ENCODE measurements at places on chromosomes 2 and 18.
A peak's percentile ranks its signal among the peaks of the same experiment; 100 is the strongest.

DNA sequence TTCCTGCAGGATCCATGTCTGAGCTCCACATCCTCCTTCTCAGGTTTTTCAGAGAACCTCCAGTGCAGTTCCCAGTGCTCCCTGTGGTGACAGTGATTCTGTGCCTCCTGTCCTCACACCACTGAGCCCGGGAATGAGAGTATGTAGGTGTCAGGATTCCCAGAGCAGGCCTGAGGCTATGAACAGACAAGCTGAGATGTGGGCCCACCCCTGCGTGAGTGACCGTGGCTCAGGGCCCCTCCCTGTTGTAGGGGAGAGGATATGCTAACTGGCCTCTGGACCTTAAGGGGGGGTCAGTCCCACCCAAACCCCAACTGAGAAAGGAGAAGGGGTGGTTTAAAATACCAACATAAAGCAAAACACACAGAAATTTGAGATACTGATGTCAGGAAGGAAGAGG lies 104.8 kb upstream of the RAB12 start:
- no peak for DNase-seq

DNA sequence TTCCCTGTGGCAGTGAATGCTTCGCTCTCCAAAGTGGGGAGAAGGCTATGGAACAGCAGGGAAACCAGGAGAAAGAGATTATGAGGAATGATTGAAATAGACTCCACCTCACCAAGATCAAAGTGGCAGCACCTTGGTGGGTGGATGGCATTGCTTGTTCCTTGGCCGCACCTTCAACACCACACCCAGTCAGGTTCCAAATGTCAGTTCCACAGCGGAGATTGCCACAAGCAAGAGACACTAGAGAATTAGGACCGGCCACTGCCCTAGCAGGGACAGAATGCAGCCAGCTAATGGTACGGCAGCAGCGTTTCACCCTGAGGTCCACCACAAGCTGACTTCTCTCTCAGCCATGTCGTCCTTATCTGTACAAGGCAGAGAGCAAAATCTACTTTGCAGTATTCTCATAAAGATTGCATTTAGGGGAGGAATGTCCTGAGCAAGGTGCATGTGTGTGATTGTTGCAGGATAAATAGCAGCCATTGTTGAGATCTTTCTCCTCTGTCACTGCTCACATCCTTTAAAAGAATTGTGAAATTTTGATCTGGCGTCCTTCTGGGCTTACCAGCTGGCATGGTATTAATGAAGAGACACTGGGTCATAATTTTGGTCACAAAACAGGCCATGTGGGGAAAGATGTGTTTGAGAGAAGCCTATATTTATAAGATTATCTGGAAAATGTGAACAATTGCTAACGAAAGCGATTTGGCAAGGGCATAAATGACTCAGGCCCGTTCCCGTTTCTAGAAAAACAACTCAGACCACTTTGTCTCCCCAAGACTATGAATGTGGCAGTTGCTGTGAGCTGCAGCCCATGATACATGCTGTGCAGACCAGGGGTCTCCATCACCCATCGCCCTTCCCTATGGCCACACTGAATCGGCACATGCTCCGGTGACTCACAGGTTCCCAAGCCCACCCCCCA lies 228.6 kb upstream of the ID2 start:
- DNase-seq: no peak

DNA sequence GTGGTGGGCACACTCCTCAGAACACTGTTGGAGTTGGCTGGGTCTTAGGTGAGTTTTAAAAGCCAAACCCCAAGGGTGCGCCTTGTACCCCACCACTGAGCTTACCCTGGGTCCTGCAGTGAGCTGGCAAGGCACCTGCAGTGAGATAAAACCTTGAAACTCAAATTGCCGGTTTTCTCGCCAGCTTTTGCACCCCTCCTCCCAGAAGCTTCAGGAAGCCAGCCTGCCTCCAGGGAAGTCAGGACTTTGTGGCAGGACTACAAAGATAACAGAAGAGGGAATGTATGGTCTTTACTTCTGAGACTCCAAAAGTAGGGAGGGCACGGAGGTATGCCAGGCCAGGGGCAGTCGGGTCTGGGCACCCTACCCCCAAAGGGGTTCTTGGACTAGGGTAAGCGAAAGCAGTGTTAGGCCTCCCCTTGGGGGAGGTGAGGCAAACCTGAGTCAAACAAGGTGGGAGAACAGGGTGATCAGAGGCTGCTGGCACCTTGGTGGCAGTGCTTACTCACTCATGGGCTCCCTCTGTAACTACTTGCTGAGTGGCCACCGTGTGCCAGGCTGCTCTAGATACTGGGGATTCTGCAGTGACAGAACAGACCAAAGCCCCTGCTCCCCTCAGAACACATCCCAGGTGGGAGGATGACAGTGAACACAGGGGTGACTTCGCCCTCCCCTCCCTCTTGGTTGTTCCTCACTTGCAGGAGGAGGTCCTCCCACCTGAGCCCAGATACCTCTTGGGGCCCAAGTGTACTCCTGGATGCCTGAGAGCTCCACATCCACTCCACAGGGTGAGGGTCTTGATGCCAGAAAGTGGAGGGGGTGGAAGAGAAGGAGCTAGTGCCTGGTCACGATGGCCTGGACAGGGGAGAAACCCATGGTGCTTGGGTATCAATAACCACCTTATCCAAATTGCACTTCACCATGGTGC lies 69.3 kb upstream of the RGPD5 start:
- DNase-seq: no peak

- no peak for DNase-seq
Observed at GRCh38 chr2:6945821-6946220, 28.6 kb downstream of the RNF144A start.

GRCh38 chr2:65577654-65578053 lies 145.3 kb upstream of the SPRED2 start:
- DNase-seq: no peak

DNA sequence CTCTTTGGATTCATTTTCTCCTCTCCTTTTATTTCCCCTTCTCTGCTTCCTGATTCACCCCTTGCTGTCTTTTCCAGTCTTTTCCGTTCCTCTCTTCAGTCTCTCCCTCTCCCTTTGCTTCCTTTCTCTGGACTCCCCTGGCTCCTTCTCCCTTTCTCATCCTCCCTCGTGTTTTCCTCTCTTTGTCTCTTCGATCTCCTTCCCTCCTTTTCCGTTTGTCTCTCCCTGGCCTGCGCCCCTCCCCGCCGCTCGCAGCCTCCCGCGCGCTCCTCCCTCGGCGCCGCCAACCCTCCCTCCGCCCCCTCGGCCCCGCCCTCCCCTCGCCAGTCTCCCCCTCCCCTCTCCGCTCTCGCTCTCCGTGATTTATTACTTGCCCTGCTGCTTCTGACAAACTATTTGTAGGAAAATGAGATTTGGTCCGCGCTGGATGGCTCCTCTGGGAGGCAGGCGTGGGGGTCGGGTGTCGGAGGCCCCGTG lies 46.0 kb upstream of the PAX8 start:
- DNase-seq: peak; percentile 35

GRCh38 chr2:41881249-41881648 lies 166.6 kb upstream of the PKDCC start:
- no peak for DNase-seq

GRCh38 chr2:205705511-205706349 lies 23.4 kb downstream of the NRP2 start:
- no peak for DNase-seq

DNA sequence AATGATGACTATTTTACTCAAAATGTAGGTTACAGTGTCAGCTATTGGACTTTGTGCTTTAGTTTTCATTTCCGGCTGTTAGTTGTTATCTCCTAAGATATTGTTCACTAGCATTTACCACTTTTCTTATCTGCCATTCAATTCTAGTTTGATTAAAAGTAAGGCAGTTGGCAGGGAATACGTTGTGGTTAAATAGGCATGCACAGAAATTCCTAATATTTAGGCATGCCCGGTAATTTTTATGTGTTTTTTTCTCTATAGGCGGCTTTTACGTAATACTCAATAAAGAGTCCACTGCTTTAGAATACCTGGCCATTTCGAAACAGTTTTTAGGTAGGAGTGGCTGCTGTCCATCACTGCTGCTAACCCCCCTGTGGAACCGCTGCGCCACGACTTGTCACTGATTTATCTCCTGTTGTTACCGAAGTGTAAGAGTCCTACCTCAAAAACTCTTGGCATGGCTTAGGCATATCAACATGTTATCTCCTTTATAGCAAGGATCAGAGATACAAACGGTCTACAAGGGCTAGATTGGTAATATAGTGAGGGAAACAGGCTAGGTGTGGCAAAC lies 39.5 kb downstream of the BABAM2 start:
- DNase-seq: no peak

GRCh38 chr2:150706561-150706960 lies 219.1 kb upstream of the RND3 start:
- no peak for DNase-seq

GRCh38 chr2:75064691-75065396 lies 106.4 kb downstream of the POLE4 start:
- peak; percentile 11 for DNase-seq

- DNase-seq: no peak
Observed at GRCh38 chr2:238712011-238712410, 135.9 kb upstream of the TWIST2 start.

DNA sequence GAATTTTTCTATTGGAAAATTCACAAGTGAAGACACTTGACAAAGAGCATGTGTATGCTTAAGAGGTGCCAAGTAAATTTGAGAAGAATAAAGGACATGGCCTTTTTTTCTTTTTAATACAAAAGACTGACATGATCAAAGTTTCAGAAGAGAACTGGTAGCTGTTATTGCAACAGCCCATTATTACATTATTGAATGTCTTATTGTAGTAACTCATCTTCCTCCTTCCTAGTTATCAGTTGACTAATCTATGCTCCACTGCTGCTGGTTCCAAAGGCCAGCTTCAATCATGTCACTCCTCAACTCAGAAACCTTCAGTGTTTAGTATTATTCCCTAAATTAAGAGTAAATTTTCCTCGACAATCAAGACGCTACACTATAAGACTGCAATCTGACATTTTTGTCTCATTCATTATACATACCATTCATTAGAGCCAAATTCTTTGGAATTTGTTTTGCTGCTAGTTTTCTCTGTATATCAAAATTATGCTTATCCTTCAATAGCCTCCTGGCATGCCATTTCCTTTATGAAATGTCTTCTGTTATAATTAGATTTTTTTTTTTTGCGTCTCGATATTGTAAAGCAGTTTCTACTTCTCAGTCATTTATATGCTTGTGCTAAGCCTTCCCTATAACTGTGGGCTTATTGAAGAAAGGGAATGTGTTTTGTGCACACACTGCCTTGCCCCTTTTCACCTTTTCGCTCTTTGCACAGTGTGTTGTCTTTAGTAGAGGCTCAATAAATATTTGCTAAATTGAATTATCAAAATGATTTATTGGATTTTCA lies 27.9 kb downstream of the ITGA4 start:
- no peak for DNase-seq

DNA sequence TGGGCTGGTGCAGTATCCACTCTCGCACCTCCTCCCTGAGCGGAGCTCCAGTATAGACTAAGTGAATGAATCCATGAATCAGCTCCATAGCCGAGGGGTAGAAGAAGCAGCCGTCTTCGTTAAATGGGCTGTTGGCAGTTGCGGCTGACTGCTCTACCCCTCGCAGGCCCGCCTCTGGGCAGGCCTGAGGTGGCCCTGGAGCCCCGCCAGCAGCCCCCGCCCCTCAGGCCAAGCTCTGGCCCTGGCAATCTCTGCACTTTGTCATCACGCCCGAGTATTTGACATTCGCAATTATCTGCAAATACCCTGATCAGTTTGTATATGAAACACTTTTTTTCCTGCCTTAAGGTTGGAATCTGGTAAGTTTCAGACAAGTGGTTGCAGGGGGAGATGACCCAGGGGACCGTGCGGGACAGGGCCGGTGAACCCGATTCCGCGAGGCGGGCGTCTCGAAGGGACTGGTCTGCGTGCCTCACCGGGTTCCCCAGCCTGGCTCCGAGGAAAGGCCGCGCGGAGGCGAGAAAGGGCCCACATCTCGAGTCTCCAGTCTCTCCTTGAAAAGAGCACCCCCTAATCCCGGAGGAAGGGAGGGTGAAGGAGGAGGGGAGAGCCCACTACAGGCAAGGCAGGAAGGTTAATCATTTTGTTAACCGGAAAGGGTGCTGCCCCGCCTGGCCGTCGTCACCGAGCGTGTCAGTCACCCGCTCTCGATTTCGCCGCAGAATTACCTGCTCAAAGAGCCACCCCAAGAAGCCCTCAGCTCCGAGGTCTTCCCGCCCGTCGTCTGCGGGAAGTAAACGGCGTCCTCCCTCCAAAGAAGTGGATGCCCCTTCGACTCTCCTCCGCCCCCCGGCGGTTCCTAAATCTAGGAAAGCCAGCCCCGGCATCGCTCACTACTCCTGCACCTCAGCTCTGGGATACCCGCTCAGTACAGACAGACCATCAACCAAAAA lies 11.1 kb upstream of the SATB2 start:
- no peak for DNase-seq

DNA sequence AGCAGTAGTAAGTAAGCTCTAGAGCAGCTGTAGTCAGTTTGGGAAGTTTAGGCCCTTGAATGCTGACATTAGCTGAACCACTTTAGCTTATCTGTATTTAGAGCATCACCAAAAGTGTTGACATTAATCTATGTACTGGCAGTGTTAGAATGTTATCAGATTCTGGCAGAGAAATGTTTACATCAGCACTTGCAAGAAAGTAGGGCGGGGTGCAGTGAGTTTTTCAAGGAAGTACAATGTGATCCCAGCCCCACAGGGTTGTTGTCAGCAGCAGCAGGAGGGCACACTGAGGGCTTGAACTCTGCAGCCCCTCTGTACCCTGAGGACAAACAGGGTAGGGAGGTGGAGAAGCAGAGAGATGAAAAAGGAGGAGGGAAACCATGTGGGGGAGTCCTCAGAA lies 35.5 kb upstream of the RMP24 start:
- no peak for DNase-seq

DNA sequence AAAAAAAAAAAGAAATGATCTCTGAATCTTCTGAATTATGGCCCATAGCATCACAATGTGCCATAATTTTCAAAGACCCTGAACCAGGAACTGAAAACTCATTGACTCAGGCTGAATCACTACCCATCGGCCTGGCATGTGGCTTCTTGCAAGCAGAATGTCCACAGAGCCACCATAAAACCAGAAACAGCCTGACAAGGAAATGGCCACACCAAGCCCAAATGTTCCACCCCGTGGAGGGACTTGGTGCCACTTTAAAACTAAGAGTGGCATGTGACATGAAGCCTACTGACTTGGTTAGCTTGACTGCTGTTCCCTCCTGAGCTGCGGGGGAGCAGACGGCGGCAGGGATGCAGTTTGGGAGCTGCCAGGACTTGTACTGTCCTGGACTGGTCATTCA lies 71.2 kb upstream of the RBM44 start:
- no peak for DNase-seq

DNA sequence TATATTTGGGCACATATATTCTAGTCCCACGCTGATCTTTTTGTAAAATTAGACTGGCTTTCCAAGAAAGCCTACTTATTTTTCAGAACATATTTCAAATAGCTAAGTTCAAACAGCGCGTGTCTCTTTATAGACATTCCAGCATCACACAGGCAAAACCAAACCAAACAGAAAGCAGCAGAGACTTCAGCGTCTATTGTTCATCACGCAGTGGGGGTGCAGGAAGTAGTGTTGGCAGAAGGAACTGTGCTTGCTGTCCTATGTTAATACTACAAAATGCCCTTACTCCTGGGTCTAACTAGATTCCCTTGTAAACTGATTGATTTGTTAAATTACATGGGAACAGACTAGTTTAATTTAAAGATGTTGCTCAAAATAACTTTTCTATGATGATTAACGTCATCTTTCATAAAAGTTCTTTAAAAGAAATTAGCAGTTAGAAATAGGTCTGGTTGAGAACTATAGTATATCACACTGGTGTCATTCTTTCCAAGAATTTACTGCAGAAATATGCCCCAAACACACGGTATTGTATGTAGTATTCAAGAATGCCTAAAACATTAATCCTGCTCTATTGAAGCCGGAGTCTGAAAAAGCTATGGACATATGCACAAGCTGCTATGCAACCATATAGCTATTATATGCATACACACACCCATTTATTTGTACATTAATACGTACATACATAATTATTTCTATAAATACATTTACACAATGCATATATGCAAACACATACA lies 436.3 kb downstream of the CBLN2 start:
- no peak for DNase-seq

Measured in stimulated activated CD8-positive, alpha-beta memory T cell treated with anti-CD3 and anti-CD28 coated beads, Interleukin-4, amount 100 ng/mL, for 24 hours (primary cell).